ENCODE measurements at places on chromosomes 7 and 10.

DNA sequence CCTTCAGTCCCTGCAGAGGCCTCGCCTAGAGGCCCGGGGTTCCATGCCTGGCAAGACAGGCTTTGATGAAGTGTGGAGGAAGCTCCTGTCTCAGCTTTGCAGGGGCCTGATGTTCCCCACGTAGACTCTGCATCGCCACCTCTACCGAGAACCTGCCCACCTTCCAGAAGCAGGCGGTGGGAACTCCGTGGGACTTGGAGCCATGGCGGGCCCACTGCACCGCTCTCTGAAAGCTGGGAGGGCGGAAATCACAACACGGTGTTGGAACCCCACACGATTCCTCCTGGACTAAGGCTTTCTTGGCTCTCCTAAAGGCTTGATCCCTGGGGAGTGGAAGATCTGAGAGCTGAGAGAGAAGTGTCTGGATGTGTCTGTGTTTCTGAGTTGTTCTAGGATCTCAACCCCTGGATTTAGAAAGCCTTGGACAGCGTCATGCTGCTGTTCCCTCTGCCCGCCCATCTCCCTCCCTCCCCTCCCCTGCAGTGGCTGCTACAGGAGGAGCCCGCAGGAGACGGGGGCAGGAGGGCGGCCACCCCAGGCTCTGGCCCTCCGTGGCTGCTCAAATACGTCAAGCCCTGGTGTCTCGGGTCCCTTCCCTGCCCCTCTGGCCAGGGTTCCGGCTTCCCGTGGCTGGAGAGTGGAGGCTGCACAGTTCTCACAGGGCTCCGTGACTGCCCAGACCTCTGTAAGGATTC lies 79.7 kb downstream of the VIPR2 start:
- DNase-seq = no peak

- no peak for DNase-seq
Observed at GRCh38 chr7:146948703-146949102, 832.1 kb downstream of the CNTNAP2 start.

DNA sequence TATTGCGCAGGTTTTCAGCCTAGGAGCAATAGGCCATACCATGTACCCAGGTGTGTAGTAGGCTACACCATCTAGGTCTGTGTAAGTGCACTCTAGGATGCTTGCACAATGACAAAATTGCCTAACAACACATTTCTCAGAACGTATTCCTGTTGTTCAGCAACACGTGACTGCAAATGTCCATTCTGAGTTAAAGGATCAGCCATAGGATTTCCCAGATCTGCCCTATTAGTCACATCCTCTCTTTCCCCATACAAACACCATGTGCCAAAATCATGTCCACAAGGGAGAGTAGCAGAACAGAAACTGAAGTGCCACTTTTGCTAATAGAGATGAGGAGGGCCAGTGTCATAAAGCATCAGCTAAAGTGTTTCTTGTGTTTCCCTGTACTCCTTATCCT lies 42.6 kb upstream of the AMPH start:
- DNase-seq = no peak

GRCh38 chr10:13792006-13792405 lies 205.2 kb downstream of the PRPF18 start:
- no peak for DNase-seq

DNA sequence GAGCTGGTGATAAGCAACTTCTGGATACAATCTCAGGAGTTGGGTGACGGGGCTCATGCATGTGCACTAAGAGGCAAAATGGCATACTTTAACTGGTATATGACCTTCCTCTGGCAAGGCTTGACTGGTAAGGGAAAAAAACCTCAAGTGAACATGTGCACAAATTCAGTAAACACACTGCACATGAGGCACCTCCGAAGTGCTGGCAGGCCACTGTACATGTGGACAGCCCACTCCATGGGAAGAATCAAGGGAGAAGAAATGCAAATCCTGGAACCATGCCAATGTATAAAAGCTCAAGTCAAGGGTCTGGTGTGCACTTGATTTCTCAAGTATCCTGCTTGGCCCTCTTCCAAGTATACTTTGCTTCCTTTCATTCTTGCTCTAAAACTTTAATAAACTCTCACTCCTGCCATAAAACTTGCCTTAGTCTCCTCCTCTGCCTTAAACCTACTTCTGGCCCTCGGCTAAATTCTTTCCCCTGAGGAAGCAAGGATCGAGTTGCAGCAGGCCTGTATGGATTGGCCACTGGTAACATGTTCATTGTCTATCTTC lies 167.2 kb downstream of the RAMP3 start:
- DNase-seq = no peak

DNA sequence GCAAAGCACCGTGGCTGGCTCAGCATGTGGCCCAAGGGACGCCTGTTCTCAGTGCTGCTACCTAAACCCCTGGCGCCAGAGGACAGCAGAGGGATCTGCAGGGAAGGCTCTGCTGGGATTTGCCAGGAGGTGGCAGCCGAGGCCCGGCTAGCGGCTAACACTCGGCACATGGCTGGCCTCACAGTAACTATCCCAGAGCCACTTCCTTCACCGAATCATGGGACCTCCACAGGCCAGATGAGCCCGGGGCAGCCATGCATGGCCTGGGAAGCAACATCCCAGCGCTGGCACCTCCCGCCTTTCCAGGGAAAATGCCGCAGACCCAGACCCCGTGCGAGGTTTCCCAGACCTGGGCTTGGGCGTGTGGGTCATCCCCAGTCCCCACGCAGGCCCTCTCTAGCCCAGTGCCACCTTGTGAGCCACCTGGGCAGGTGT lies 36.4 kb downstream of the DPYSL4 start:
- DNase-seq = no peak

- DNase-seq = no peak
Observed at GRCh38 chr10:4751211-4751610, 74.8 kb upstream of the AKR1E2 start.

DNA sequence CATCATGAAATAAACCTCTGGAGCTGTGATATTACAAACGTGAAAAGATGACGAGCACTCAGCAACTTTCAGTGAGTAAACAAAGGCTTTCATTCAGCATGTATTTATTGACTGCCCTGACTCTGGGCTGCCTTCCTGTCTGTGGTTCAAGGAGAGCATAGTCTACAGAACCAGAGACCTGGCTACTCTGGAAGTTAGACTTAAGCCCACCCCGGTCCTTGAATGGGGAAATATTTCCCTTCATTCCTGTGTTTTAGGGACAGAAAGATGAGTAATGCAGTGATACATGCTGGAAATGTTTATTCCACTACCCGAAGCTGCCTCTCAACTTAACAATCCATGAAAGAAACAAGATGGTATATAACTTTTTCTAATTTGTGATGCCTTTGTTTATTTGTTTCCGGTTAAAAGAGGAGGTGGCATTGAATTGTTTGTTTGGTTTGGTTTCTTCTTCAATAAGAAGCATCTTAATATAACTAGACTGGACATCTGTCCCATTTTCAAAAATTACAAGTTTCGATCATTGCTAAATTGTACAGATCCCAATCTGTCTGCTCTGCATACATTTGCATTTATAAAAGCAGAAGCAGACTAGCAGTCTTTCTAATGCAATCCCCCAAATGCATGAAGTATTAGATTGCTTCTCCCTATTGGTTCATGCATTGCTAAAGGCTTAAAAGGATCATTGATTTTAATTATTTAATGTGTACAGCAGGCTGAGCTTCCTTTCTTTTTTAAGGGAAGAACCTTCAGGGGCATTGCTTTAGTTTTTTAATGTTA lies 57.7 kb downstream of the TRUB1 start:
- DNase-seq = no peak

DNA sequence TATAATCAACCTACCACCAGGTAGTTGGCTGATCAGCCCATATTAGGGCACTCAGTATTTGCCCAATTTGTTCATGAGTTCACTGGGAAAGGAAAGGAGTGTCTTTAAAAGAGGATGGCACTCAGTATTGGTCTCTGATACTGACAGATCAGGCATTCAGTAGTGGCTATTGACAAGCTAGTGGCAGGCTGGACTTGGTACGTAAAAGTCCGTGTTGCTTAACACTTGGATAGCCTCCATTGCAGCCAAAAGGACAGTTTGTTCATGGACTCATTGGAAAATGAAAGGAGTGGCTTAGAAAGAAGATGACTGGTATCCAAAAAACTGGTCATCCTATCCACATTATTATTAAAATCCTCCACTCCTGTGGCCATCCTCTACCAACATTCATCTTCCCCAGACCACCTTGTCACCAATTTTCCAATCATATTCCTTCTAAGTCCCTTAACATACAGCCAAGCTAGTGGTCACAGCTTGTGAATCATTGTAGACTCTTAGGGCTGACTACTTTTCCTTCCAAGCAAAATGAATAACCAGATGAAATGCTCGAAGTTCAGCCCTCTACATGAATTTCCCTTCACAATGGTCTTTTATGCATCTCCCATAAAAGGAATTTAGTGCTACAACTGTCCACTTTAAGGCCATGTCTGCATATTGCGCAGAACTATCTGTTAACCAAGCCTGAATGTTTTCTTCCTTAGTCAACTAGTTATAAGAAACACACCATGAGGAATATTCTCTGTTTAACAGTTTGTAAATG lies 78.6 kb upstream of the MAGI2 start:
- DNase-seq = no peak

GRCh38 chr7:47786557-47787248 lies 161.6 kb downstream of the PKD1L1 start:
- DNase-seq = no peak

GRCh38 chr10:110500515-110500905 lies 2.8 kb downstream of the DUSP5 start:
- DNase-seq = no peak

DNA sequence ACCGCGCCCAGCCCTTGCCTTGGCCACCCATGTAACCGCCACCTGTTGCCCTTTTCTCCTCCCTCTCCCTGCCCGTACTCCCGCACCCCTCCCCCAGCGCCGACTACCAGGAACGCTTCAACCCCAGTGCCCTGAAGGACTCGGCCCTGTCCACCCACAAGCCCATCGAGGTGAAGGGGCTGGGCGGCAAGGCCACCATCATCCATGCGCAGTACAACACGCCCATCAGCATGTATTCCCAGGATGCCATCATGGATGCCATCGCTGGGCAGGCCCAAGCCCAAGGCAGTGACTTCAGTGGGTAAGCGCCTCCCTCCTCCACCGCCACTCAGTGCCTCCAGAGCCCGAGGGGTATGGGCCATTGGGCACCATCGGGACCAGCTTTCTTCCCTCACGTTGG lies 18.7 kb downstream of the LDB3 start:
- no peak for DNase-seq

DNA sequence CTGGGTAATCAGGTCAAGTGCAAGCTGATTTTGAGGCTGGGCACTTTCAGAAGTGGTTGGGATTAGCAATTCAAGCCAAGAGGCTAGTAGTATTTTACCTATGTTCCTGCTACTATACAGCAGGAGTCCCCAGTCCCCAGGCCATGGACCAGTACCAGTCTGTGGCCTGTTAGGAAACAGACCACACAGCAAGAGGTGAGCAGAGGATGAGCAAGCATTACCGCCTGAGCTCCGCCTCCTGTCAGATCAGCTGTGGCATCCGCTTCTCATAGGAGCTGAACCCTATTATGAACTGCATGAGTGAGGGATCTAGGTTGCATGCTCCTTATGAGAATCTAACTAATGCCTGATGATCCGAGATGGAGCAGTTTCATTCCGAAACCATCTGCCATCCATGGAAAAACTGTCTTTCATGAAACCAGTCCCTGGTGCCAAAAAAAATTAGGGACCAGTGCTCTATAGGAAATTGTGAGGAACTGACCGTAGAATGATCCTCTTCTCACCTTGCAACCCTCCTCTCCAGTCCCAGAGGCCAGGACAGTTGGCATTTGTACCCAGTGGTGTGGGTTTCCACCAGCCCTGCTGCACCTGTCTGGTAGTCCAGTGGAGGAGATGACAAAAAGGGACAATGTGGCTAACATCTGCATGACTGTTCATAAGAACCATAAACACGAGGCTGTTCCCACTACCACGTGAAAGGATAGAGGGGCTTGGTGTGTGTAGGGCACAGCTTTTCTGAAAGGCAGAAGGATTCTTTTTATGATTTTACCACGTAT lies 172.5 kb downstream of the KIAA1217 start:
- DNase-seq = no peak

- DNase-seq = no peak
Observed at GRCh38 chr10:3584926-3585784, 199.9 kb downstream of the KLF6 start.

DNA sequence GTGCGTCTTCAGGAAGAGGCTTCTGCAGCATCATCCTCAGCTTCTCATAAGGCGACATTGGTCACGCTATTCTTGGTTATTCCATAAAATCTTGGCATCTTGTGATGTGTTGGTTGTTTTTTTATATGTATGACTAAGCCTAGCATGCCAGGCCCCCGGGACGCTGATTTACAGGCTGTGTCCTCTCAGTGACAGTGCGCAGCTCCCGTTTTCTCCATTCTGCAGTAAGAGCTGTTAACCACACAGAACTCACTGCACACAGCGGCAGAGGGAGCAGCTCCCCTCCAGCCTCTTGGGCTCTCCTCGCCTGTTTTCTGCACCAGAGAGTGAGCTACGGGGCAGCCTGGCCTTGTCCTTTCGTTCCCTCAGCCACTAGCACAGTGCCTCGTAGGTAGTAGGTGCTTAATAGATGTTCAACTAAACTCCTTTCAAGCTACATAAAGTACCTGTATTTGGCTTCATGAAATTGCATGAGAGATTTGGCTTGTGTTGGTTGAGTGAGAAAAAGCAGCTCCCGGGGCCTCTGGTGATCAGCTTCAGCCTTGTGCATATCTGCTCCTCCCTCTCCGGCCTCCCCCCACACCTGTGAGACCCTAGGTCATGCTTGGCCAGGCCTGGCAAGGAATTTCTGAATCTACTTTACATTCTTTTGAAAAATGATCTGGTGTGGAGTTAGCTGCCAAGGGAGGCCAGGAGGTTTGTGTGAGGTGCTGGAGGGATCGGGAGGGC lies 116.2 kb downstream of the WDR37 start:
- no peak for DNase-seq

DNA sequence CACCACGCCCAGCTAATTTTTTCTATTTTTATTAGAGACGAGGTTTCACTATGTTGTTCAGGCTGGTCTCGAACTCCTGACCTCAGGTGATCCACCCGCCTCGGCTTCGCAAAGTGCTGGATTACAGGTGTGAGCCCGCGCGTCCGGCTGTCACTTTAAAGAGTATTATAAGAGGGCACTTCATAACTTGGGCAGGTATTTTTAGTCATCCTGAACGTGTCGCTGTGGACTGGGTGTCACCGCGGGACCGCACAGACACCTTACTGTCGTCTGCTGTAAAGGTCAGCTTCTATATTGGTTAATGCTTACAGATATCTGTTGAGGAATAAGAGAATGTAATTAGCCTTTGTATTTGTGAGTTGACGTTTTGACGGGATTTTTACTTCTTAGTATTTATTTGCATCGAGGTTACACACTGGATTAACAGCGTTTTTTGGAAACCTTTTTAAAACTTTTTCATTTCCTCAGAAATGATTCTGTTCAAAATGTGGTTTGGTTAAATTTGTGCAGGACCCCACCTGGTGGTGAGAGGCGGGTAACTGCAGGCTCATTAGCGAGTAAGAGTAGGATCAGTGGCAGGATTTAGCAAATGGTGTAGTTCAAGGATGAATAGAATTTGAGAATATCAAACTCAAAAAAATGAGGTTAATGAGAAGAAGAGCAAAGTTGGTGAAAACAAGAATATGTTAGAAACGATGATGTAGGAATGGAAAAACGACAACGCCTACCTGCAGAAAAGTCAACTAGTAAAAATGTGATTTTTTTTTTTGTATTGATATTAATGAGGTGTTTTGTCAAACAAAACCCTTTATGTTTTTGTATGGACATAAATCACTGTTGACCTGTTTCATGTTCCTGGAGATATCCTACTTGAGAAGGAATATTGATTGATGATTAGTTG lies 3.2 kb downstream of the DNAJB6 start:
- peak; percentile 16 for DNase-seq

GRCh38 chr7:53658951-53659350 lies 623.5 kb downstream of the POM121L12 start:
- no peak for DNase-seq

GRCh38 chr7:96663457-96663856 lies 46.2 kb downstream of the SEM1 start:
- DNase-seq = no peak

Measured in activated naive CD4-positive, alpha-beta T cell (primary cell).